ENCODE measurements at places on chromosomes 3 and 15.

- DNase-seq: no peak
Measured at GRCh38 chr15:38528294-38528693, 36.3 kb downstream of the RASGRP1 start.

DNA sequence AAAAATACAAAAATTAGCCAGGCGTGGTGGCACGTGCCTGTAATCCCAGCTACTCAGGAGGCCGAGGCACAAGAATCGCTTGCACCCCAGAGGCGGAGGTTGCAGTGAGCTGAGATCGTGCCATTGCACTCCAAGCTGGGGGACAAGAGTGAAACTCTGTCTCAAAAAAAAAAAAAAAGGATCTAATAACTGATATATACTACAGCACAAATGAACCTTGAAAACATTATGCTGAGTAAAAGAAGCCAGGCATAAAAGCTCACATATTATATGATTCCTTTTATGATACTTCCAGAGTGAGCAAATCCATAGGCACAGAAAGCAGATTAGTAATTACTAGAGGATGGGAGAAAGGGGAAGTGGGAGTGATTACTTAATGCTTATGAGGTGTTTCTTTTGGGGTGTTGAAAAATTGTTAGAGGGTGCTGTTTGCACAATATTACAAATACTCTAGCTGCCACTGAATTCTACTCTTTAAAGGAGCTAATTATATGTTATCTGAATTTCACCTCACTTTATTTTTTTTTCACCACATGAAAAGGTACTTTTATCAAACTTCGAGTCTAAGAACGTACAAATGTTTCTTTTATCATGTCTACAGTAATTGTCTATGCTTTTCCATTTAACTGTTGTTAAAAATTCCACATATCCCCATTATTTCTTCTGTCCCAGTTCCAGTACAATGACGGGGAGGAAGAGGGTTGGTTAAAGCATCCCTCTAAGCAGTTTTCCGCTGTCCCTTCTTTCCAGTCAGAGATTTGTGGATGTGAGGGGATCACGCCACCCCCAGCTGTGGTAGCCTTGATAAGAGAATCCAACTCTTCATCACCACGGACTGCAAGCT, 77.7 kb upstream of the FAM174B start:
- DNase-seq: no peak

DNA sequence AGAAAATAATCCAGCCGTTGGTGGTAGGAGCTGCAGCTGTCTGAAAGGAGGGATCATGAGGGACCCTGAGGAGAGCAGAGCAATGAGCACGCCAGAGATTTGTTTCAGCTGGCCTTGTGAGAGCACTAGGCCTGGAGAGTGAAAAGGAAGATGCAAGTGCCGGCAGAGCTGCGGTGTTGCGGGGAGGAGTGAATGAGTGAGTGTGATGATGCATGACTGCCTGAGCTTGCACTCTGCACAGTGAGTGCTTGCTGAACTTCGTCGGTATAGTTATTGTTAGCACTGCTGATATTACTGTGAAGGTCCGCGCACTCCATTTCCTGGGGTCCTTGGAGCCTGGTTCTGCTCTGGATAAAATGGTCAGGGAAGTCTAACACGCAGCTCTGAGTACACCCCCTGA, 23.2 kb downstream of the EIF1B start:
- DNase-seq: no peak

- no peak for DNase-seq
Measured at GRCh38 chr15:60782316-60782715, 303.4 kb upstream of the ICE2 start.

GRCh38 chr3:73733746-73734145, 109.0 kb upstream of the PDZRN3 start:
- no peak for DNase-seq

DNA sequence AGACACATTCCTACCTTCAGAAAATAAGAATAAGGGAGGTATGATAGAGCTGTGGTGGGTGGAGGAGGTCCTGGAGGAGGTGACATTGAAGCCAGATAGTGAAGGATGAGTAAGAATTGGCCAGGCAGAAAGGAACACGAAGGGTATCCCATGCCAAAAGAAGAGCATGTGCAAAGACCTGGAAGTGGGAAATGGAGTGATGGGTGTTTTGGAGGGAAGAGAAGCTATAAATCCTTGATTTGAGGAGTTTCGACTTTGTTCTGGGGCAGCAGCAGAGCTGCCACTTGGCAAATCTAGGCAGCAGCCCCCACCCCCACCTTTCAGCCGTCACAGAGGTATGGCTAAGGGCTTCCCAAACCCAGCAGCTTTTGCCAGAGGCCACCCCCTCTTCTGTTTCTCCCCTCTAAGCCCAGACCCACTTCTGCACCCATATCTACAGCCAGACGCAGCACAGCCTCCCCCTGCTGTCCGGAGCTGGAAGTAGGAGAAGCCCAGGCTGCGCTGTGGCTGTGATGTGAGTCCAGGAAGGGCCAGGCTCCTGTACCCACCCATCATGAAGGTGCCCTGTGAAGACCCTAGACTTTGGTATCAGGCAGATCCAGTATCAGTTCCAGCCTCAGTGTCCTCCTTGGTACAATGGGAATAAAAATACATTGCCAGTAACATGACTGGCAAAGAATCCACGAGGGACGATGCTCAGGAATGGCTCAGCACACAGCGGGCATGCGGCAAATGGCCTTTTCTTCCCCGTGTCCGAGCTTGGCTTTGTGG, 188.7 kb upstream of the LINGO1 start:
- DNase-seq: no peak

GRCh38 chr3:113275258-113275556, 63.9 kb downstream of the BOC start:
- DNase-seq: no peak

DNA sequence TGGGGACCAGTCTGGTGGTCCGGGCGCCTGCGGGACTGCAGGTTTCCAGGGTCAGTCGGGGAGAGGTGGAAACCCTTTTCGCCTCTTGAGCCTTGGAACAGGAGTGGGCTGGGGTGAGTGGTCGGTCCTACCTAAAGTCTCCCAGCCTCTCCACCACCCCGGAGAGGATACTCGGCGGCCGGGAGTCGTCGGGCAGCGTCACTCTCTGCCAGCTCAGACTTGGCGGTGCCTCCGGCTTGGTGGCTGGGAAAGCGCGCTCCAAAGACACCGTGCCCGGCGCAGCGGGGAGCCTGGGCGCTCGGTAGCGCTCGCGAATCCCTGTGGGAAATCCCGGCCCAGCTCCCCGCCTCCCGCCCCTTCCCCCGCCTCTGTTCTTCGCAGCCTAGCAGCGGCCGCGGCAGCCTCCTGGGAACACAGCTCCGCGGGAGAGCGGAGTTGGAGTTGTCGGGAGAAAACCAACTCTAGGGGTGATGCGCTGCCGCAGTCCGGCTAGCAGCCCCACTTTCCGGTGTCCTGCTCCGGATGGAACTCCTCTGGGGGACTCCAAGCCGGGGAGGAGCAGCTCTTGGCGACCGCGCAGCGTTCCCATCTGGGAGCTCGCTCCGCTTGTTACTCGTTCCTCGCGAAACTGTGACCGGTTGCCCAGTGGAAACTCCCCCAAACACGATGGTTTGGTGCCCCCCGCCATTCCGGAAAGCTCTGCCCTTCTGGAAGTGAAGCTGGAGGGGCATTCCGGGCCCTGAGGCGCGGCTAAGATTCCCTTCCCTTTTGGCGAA, 1.4 kb downstream of the EPHB1 start:
- no peak for DNase-seq

GRCh38 chr3:193768070-193768394, 175.0 kb downstream of the OPA1 start:
- DNase-seq: no peak

Data from naive thymus-derived CD4-positive, alpha-beta T cell (primary cell).